ENCODE measurements at places on chromosomes 7 and 10. TPM values are rescaled to one million over a fixed set of nuclear protein-coding genes. Genes with fewer than 3 reads are reported as not detected.

Gene OPN4
- not detected for total RNA-seq

Gene TTYH3
- 14.8 TPM for total RNA-seq

GRCh38 chr10:988667-989545 lies 672 bp downstream of the GTPBP4 start:
- no peak for DNase-seq

- no peak for DNase-seq
These were observed 28.6 kb downstream of the TNS3 start for GRCh38 chr7:47553309-47553708.

DNA sequence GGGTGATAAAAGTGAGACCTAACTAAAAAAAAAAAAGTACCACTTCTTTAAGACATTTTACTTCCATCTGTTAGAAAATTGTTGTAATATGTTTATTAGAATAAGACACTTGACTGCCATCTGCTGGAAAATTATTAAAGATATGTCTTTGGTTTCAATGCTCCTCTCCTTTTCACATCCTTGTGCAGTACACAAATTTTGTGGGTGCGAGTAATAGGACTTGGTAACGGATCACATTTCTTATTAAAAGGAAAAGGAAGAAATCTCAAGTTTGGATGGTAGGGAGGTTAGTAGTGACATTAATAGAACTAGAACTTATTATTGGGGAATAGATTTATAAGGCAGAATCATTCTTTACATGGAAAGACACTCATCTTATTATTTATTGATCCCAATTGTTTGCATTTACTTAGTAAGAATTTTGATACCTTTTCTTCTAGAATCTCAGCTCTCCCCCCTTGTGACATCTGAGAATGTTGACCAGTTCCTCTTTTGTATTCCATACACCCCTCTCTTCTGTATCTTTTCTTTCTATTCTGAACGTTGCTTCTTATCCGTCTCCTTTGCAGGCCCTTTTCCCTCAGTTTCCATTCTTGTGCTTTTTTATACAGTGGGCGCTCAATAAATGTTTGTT lies 43.0 kb upstream of the RPA3 start:
- DNase-seq, result no peak

- no peak for DNase-seq
These were observed 335.0 kb downstream of the EXOC4 start for GRCh38 chr7:133587903-133588302.

Measured in activated CD4-positive, alpha-beta memory T cell treated with anti-CD3 and anti-CD28 coated beads for 36 hours (primary cell).